Glutamatergic neuron (in vitro differentiated cells): ENCODE measurements at places on chromosomes 1 and 21.

DNA sequence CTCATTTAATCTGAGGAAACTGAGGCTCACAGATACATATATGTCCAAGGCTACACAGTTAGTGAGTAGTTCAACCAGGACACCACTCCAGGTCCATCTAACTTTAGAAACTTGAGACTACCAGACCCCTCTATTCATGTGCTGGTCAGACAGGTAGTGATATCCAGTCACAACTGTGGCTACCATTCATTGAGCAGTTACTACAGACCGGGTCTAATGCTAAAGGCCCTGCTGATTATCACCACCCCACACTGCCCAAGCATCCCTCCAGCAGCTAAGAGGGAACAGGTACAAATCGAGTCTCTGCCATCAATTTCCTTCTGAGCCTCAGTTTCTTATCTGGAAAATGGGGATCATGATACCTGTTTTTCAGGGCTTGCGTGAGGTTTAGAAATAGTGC, 5.3 kb downstream of the HPCA start:
- peaks cover 7% of the 10 kb centered on the region for H3K36me3 ChIP-seq
- peaks cover 13% of the 10 kb centered on the region for H3K27me3 ChIP-seq
- H3K4me3 ChIP-seq, result peak overlapping the region; percentile 76
- H3K4me1 ChIP-seq, result peaks cover 34% of the 10 kb centered on the region
- peak overlapping the region; percentile 67 for H3K27ac ChIP-seq
- DNase-seq, result no peak

DNA sequence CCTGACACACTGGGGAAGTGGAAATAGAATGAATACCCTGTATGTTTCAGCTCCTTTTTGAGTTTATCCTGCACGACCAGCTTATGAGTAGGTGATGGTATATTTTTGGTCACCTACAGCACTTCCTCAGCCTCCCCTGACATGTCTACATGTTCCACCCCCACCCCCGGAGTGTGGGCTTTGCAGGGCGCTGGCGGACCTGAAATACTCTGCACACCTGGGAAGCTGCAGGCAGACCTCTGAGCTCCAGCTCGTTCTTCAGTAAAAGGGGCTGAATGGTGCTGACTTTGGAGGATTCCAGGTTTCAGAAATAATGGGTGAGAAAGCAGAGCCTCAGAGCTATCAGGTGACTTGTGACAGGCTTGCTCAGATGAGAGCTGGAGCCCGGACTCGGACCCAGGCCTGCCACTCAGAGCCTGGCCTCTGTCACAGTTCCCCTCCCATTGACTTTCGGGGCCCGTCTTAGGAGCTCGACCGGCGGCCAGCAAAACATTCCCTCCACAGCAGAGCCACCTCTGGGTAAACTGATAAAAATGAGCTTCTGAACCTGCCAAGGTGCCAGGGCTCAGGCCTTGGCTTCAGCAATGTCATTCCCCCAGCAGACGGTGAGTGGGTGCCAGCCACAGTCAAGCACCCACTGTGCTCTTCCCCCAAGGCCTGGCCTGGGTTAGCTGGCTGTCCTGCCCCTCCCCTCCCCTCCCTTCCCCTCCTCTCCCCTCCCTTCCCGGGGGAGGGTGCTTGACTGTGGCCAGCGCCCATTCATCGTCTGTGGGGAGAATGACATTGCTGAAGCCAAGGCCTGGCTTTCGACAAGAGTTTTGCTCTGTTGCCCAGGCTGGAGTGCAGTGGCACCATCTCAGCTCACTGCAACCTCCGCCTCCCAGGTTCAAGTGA, 30.1 kb downstream of the DOP1B start:
- H3K4me1 ChIP-seq, result no peaks in the 10 kb centered on the region
- no peak overlapping the region for H3K4me3 ChIP-seq
- no peaks in the 10 kb centered on the region for H3K36me3 ChIP-seq
- DNase-seq, result no peak
- H3K27me3 ChIP-seq, result peaks cover 3% of the 10 kb centered on the region
- H3K27ac ChIP-seq, result no peak overlapping the region

GRCh38 chr1:117970252-117970651, 40.7 kb downstream of the WDR3 start:
- H3K27me3 ChIP-seq, result peaks cover 1% of the 10 kb centered on the region
- H3K27ac ChIP-seq, result no peak overlapping the region
- no peak for DNase-seq

DNA sequence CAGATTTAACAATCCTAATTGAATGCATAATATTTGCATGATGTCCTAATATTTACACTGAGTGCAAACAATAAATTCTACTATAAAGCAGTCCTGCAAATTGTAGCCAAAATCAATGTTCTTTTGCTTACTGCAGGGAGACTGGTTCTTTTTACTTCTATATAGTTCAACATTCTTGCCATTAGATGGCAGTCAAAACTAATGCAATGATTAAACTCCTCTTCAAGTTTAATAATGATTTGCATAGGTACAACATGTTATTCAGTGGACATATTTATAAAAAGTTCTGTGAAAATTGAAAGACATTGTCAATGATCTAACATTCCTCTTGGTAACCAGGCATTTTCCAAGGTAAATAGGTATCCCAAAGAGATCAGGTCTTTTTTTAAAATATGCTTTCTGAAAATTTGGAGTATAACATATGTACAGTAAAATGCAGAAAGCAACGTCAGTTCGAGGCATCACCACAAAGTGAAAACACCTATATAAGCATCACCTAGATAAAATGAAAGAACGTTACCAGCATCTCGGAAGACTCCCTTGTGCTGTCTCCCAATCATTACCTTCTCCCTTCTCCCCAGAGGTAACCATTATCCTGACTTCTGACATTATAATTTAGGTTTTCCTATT, 9.8 kb upstream of the FNBP1L start:
- no peak for DNase-seq
- H3K27ac ChIP-seq, result no peak overlapping the region
- peaks cover 2% of the 10 kb centered on the region for H3K4me1 ChIP-seq
- no peaks in the 10 kb centered on the region for H3K36me3 ChIP-seq
- H3K27me3 ChIP-seq, result no peaks in the 10 kb centered on the region

GRCh38 chr1:202692959-202693555, 17.2 kb downstream of the SYT2 start:
- peaks cover 51% of the 10 kb centered on the region for H3K4me1 ChIP-seq
- no peak overlapping the region for H3K27ac ChIP-seq
- no peaks in the 10 kb centered on the region for H3K36me3 ChIP-seq
- peaks cover 15% of the 10 kb centered on the region for H3K27me3 ChIP-seq

GRCh38 chr1:8815582-8816151, 1.8 kb downstream of the RERE start:
- H3K27me3 ChIP-seq, result peaks cover 20% of the 10 kb centered on the region
- H3K36me3 ChIP-seq, result no peaks in the 10 kb centered on the region
- peak overlapping the region; percentile 100 for H3K27ac ChIP-seq
- peak overlapping the region; percentile 100 for H3K4me3 ChIP-seq
- no peak for DNase-seq

- H3K27me3 ChIP-seq, result peaks cover 2% of the 10 kb centered on the region
- H3K4me3 ChIP-seq, result no peak overlapping the region
- peak; percentile 13 for DNase-seq
- no peaks in the 10 kb centered on the region for H3K36me3 ChIP-seq
- H3K4me1 ChIP-seq, result no peaks in the 10 kb centered on the region
Measured at GRCh38 chr1:2805801-2806430, 4.4 kb upstream of the TTC34 start.

DNA sequence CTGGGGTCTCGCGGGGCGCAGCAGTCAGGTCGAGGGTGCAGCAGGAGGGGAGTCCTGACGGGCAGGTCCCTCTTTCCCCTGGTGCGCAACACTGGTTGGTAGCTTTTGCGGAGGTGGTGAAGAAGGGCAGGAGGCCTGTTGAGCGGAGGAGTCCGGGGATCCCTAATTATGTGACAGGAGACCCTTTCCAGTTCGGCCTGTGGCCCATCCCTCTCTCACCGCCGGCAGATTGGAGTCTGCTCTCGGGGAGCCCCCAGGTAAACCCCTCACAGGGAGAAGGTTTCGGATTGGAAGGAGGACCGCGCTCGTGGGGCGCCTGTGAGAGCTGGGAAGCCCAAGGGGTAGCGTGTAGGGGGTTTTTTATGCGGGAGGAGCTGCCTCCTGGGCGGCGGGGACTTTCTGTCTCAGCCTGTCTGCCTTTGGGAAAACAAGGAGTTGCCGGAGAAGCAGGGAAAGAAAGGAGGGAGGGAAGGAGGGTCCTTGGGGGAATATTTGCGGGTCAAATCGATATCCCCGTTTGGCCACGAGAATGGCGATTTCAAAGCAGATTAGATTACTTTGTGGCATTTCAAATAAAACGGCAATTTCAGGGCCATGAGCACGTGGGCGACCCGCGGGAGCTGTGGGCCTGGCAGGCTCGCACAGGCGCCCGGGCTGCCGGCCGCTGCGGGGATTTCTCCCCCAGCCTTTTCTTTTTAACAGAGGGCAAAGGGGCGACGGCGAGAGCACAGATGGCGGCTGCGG, 9.5 kb downstream of the SIM2 start:
- DNase-seq, result no peak
- H3K27me3 ChIP-seq, result peaks cover 33% of the 10 kb centered on the region
- H3K4me3 ChIP-seq, result peak overlapping the region; percentile 83
- H3K36me3 ChIP-seq, result no peaks in the 10 kb centered on the region
- H3K4me1 ChIP-seq, result peaks cover 19% of the 10 kb centered on the region
- peak overlapping the region; percentile 33 for H3K27ac ChIP-seq

- peak overlapping the region; percentile 89 for H3K4me3 ChIP-seq
- peaks cover 24% of the 10 kb centered on the region for H3K27me3 ChIP-seq
- peak; percentile 38 for DNase-seq
- H3K27ac ChIP-seq, result peak overlapping the region; percentile 74
- H3K4me1 ChIP-seq, result peaks cover 56% of the 10 kb centered on the region
Measured at GRCh38 chr1:156076609-156077429, 5.4 kb downstream of the MEX3A start.

DNA sequence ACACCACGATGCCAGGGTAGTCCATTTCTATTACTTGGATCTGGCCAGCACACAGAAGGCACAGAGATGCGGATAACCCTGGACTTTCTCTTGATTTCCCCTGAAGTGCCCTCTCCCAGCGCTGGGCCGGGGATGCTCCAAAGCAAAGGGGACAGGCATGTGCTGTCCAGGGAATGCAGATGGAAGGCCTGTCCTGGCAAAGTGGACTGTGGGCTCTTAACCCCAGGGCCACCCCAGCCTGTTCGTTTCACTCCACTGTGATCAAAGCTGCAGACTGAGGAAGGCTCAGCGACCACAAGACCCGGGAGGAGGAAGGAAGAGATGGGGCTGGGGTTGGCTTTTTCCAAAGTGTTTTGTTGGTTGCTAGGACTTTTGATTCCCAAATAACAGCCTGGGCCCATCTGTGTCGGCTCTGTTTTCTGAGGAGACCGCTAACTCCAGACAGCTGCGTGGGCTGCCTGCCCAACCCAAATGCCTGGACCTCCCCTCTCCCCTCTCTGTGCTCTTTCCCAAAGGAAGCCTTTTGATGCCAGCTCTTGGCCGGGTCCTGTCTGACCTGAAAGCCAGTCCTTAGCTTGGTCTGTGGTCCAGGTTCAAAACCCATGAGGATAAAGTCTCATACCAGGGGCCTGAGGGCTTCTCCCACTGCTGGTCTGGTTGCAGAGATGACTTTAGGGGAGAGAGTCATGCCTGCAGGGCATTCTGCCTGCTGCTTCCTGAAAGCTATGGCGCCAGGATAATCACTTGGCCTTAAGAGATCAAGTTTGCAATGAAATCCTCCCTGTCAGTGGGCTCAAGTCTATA, 119.6 kb upstream of the CD34 start:
- H3K27me3 ChIP-seq, result peaks cover 4% of the 10 kb centered on the region
- H3K36me3 ChIP-seq, result peaks cover 6% of the 10 kb centered on the region

GRCh38 chr1:30533141-30533540, 190.2 kb downstream of the MATN1 start:
- no peaks in the 10 kb centered on the region for H3K27me3 ChIP-seq
- no peak for DNase-seq
- peaks cover under 1% of the 10 kb centered on the region for H3K4me1 ChIP-seq
- H3K27ac ChIP-seq, result no peak overlapping the region

GRCh38 chr1:11845641-11846335, 1.8 kb downstream of the NPPA start:
- H3K4me1 ChIP-seq, result peaks cover 22% of the 10 kb centered on the region
- no peaks in the 10 kb centered on the region for H3K36me3 ChIP-seq
- H3K4me3 ChIP-seq, result no peak overlapping the region
- H3K27ac ChIP-seq, result peak overlapping the region; percentile 43

- no peak overlapping the region for H3K27ac ChIP-seq
- no peaks in the 10 kb centered on the region for H3K36me3 ChIP-seq
- no peak overlapping the region for H3K4me3 ChIP-seq
- H3K27me3 ChIP-seq, result peaks cover 4% of the 10 kb centered on the region
- H3K4me1 ChIP-seq, result no peaks in the 10 kb centered on the region
- DNase-seq, result no peak
Measured at GRCh38 chr1:228364706-228365213, 41.9 kb downstream of the TRIM11 start.

DNA sequence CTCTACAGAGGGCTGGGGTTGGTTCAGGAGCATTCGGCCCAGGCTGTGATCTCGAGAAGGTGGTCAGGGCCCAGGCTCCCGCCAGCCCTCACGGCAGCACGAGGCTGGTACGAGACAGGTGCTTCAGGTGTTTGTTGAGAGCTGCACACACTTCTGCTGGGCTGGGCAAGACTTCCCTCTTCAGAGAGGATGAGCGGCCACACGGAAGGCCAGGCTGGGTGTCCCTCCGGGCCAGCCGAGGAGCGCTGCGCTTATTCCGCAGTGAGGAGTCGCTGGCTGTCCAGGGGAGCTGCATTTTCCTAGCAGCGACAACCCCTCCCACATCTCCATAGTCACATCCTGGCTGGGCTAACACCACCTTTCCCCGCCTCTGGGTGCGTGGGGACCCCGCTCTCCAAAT, 50.5 kb downstream of the PDE9A start:
- H3K36me3 ChIP-seq, result peaks cover 29% of the 10 kb centered on the region
- H3K4me3 ChIP-seq, result no peak overlapping the region
- H3K27ac ChIP-seq, result no peak overlapping the region
- peaks cover 6% of the 10 kb centered on the region for H3K27me3 ChIP-seq
- H3K4me1 ChIP-seq, result peaks cover 4% of the 10 kb centered on the region

DNA sequence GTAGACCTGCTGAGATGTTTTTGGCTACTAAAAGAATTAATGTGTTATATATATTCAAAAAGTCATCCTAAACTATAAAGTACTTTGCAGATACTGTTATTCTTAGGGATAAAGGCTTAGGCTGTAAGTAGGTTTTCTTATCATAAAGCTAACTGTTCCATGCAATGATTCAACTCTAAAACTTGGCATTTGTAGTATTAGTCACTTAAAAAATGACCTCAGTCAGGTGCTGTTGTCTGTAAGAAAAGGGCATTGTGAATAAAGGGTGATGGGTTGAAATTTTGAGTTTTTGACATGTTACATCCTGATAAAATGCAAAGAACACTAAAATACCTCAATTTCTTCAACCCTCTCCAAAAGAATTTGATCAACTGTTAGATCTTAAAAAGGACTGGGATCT, 32.9 kb downstream of the ADCY10 start:
- H3K27me3 ChIP-seq, result no peaks in the 10 kb centered on the region
- peaks cover 4% of the 10 kb centered on the region for H3K4me1 ChIP-seq
- no peak for DNase-seq
- H3K27ac ChIP-seq, result no peak overlapping the region
- H3K36me3 ChIP-seq, result peaks cover 8% of the 10 kb centered on the region

GRCh38 chr1:39852214-39852791, 31.0 kb downstream of the TRIT1 start:
- no peak overlapping the region for H3K27ac ChIP-seq
- peaks cover 17% of the 10 kb centered on the region for H3K4me1 ChIP-seq
- H3K4me3 ChIP-seq, result no peak overlapping the region
- DNase-seq, result no peak
- H3K36me3 ChIP-seq, result no peaks in the 10 kb centered on the region

- H3K27ac ChIP-seq, result no peak overlapping the region
- no peaks in the 10 kb centered on the region for H3K36me3 ChIP-seq
- no peaks in the 10 kb centered on the region for H3K27me3 ChIP-seq
- H3K4me1 ChIP-seq, result no peaks in the 10 kb centered on the region
- no peak overlapping the region for H3K4me3 ChIP-seq
Measured at GRCh38 chr1:178155481-178156255, 61.8 kb downstream of the RASAL2 start.

GRCh38 chr1:4023678-4024077, 123.6 kb upstream of the C1orf174 start:
- H3K27me3 ChIP-seq, result peaks cover 10% of the 10 kb centered on the region
- no peaks in the 10 kb centered on the region for H3K4me1 ChIP-seq
- peaks cover 17% of the 10 kb centered on the region for H3K36me3 ChIP-seq
- no peak overlapping the region for H3K27ac ChIP-seq
- no peak for DNase-seq
